ENCODE measurements at places on chromosomes 11 and 22.

- DNase-seq: no peak
Measured at GRCh38 chr11:47489395-47489755, 40.4 kb upstream of the RAPSN start.

DNA sequence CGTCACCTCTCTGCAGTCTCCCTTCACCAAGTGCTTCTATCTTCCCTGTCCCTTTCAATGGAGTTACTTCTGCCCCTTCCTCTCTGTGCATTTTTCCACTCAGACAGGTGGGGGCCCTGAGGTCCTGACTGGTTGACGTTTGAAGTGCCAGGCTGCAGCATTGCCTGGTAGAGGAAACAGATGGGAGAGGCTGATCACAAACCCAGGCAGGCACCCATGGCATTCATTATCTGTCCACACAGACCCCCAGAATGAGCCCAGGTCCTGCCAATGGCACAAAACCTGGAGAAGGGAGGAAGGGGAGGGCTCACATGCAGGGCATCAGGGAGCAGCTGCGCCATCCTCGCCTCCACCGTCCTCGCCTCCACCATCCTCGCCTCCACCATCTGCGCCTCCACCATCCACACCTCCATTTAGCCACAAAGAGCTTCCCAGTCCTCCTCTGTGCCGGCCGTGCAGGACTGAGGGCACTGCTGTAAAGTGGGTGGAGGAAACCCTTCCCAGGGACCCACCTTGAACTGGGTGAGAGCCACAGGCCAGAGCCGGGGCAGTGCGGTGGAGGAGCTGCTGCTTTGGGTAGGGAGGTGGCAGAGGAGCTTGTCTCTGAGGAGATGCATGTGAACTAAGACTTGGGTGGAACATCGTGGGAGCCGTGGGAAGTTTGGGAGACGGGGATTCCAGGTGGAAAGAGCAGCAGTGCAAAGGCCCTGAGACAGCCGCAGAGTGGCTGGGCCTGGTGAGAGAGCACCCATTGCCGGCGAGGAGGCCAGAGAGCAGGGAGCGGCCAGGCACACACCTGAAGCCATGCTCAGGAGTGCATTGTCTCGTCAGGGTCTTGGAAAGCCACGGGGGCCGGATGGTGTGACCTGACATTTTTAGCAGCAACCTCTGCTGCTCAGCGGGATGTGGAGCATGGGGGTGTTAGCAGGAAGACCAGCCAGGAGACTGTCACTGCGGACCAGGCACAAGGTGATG lies 145.1 kb downstream of the TBC1D22A start:
- no peak for DNase-seq

DNA sequence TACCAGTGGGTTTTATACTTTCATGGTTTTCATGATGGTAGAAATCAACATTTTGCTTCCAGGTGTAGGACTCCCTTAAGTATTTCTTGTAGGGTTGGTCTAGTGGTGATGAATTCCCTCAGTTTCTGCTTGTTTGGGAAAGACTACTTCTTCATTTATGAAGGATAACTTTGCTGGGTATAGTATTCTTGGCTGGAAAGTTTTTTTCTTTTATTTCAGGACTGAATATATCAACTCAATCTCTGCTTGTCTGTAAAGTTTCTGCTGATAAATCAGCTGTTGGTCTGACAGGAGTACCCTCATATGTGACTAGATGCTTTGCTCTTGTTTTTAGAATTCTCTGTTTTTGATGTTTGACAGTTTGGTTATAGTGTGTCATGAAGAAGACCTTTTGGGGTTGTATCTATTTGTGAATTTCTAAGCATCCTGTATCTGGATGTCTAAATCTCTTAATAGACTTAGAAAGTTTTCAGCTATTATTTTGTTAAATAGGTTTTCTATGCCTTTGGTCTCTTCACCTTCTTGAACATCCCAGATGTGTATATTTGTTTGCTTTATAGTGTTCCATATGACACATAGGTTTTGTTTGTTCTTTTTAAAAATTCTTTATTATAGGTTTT lies 95.9 kb downstream of the ENTHD1 start:
- DNase-seq: no peak

DNA sequence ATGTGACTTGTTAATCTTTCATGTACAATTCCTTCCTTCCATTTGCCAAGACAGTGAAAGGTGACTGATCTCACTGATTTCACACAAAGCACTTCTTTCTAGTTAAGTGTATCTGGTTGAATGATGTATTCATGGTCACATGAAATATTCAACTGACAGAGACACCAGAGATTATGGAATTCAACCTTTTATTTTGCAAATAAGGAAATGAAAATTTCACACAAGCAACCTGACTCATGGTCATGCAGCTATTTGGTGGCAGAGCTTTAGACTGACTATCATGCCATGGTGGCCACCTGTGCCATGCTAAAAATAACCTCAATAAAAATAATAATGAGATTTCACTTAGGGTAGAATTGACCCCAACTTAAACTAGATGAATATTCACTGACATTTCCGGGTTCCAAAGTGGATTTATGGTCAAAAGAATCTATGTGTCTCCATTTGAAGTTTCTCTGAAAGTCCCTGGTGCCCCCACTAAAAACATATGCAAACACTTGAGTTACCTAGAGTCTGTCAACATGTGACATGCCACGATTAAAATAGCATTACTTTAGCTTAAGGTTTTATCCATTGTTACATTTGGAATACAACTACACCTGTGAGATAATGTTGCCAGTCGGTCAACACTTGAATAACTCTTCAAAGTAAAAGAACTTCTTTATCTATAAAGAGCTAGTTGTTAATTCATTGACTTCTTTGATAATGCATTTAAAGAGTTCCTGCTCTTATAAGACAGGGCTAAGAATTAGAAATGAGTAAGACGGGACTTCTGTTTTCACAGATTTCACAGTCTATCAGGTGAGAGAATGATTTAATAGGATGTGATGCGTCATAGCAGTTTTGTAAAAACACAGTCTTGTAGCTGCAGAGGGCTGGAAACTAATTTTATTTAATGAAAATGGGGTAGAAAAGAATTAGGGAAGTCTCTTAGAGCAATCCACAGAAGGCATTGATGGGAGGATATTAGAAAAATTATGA lies 94.6 kb upstream of the OR9G4 start:
- no peak for DNase-seq

DNA sequence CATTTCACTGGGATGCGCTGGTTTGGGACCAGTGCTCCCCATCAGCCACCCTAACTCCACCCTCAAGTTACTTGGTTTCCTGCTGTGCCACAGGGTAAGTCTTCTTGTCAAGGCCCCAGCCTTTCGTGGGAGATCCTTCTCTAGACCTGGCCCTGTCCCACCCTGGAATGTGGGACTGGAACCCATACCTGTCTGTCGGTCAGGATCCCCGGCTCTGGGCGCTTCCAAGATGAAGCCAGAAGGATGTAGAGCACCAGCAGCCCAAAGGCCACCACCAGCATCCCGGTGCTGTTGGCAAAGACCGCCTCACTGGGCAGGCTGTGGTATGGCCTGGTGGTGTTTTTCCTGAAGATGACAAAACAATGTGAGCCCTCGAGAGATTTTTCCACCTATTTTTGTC lies 10.9 kb downstream of the CYB561A3 start:
- DNase-seq: no peak

GRCh38 chr11:30683176-30683575 lies 97.0 kb upstream of the MPPED2 start:
- no peak for DNase-seq

- no peak for DNase-seq
Measured at GRCh38 chr11:118889797-118890196, 6.1 kb downstream of the CXCR5 start.

DNA sequence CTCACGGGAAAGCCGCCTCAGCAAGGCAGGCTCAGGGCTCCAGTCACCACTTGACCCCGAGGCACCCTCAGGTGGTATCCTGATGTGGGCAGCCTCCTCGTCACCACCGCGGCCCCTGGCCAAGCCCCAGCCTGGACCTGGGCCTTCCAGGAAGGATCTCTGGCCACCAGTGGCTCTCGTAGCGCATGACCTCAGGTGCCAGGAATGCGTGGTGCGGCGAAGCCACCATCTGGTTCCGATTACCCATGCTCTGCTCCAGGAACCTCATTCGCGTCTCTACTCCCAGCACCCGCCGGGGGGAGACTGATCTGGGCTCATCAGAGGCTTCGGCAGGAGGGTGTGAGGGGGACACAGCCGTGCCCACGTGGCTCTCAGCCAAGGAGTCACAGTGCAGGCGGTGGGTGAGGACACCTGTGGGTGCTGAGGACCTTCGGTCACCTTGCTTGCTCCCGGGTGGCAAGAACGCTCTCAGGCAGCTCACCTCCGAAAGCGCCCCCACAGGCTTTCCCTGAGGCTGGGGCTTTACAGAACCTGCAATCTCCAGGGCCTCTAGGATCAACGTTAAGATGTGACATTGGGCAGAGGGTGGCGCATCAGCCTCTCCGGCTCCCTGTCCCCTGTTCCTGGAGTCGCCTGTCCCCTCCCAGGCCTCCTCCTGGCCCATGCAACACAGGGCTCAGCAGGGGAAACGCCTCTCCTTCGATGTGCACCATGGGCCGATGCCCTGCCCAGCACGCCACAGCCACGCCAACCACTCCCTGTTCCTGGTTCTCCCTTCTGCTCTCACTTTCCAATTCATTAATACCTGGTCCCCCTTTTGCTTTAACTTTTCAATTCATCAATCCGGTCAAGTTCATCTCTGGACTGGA lies 39.0 kb downstream of the TBX1 start:
- DNase-seq: no peak

- no peak for DNase-seq
Measured at GRCh38 chr11:69370984-69371709, 77.2 kb downstream of the MYEOV start.

GRCh38 chr11:119712459-119713358 lies 16.3 kb downstream of the NECTIN1 start:
- DNase-seq: no peak

DNA sequence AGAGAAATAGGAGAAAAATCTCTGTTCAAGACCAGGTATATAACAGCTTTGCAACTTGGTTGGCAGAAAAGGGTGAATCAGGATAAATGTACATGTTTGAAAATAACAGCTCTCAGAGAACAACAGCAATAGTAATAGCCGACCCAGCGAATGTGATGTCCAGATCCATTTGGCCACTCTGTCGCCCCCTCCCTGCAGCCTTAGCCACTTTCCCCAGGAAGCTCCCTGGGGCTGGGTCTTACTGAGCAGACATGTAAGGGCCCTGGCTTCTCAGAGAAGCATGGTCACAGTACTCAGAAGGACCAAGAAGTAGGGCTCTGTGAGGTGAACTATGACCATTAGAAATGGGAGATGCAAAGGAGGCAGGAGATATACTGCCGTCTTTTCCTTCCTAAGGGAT lies 154.1 kb upstream of the SNX19 start:
- DNase-seq: no peak

DNA sequence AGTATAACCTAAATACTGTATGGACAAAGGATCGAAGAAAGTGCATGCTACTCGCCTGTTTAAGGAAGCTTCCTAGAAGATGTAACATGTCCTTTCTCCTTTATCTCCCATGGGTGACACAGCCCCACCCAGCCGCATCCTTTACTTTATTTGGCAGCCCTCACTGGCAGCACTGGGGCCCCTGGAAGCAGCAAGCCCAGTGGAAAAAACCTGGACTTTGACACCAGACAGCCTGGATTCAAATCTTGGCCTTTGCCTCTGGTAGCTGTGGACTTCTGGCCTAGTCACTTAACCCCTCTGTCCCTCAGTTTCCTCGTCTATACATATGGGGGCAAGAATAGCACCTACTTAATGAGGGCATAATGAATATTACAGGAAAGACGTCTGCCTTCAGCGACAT lies 67.1 kb downstream of the MYEOV start:
- no peak for DNase-seq

- DNase-seq: no peak
Measured at GRCh38 chr11:134582770-134583095, 170.7 kb upstream of the B3GAT1 start.

DNA sequence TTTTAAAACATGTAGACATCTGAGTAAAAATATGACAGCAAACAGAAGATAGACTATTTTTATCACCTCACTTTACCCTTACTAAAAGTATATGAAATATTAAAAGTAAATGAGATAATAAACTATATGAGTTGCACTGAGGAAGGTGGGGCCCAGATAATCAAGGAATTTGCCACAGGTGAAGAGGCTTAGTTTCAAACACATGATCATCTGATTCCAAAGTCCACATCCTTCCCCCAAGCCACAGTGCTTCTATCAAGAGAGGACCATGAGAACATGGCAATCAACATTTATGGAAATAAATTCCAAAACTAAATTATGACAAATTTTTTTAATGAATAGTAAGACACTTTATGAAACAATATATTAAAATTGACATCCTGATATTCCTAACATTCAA lies 384.0 kb downstream of the DCDC1 start:
- no peak for DNase-seq

DNA sequence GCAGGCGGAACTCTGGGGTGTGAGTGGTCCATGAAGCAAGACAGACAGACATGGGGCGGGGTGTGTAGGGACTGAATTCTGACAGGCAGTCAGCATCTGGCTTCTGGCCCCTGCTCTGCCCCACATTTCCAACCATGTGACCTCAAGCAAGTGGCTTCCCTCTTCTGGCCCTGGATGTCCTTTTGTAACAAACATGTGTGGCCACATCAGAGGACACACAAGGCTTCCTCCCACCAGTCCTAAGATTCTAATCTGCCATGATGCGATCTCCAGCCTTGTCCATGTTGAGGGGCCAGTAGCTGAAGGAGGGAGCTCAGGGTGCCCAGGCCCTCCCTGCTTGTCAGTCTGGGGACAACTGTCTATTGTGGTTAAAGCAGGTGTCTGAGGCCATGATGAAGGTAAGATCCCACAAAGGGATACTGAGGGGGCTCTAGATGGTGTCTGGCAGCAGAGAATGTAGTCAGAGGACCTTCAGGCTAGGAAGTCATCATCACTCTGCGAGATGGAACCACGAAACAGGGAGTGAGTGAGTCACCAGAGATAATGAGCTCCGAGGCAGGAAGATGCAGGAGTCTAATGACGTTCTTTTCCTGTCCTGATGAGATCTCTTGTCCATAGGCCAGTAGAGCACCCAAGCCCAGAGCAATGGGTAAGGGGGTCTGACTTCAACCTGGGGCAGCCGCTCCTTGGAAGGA lies 27.4 kb downstream of the DRD2 start:
- DNase-seq: no peak

DNA sequence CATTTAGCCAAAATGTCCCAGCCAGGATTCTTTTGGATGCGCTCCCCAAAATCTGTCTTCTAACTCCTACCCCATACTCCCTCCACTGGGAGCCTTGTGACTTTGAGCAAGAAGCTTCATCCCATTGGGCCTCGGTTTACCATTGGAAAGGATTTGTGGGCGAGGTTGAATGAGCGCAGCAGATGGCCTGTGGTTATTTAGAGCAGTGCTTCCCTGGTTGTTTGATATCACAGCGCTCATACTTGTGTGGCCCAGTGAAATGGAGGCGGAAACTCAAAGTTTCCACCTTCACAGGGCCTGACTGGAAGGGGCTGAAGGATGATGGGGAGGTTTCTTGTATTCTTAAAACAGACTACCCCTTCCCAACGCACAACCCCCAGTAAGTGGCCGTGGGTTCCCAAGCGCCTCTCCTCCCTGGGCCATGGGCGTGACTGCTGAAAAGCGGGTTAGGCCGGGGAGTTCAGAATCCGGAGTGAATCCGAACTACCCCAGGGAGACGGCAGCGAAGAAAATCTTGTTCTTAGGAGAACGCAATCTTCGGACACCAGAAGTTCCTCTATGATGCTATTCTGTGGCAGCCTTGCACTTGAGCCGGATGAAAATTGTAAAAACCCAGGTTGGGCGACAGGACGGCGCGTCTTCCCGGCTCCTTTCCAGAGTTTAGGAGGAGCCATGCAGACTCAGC lies 1.2 kb upstream of the ATF4 start:
- DNase-seq: no peak

GRCh38 chr22:24894998-24895397 lies 51.5 kb downstream of the LHFPL7 start:
- DNase-seq: no peak
